ENCODE measurements at places on chromosomes 3 and 15. TPM values are rescaled to one million over a fixed set of nuclear protein-coding genes. Genes with fewer than 3 reads are reported as not detected.

GRCh38 chr15:89936051-89936785, 23.5 kb upstream of the ARPIN start:
- DNase-seq: no peak

GRCh38 chr3:16073203-16073602, 101.3 kb upstream of the GALNT15 start:
- no peak for DNase-seq

- DNase-seq: no peak
These were observed 15.9 kb upstream of the ABHD2 start for GRCh38 chr15:89072277-89072869.

DNA sequence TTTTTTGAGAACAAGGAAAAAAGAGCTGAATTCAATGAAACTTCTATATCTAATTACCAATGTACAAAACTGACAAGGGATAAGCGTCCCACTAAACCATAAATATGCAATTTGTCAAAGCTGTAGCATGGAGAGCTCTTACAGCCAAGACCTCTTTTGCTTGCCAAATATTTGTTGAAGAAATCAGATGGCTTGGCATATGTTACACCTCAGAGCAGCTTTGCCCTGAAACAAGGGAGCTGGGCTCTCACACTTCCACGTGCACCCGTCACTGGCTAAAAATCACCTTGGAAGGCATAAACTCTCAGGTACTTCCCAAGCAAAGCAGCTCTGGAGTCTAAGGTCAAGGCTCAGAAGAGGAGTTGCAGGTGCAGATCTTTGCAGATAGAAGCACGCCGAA, 324.7 kb upstream of the SLCO3A1 start:
- no peak for DNase-seq

DNA sequence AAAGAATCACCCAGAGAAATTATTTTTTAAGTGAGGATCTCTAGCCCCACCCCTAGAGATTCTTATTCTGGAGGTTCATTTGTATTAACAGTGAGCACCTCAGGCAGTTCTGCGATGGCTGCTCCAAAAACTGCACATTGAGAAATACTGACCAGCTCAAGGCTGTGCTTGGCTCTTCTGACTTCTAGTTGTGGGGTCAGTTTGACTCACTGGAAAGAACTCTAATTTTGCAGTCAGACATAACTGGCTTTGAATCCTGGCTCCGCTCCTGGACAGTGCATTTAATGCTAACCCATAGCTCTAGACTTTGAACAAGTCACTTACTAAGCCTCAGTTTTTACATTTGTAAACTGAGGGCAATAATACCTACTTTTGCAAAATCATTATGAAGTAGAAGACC, 123.6 kb upstream of the SKOR1 start:
- no peak for DNase-seq

DNA sequence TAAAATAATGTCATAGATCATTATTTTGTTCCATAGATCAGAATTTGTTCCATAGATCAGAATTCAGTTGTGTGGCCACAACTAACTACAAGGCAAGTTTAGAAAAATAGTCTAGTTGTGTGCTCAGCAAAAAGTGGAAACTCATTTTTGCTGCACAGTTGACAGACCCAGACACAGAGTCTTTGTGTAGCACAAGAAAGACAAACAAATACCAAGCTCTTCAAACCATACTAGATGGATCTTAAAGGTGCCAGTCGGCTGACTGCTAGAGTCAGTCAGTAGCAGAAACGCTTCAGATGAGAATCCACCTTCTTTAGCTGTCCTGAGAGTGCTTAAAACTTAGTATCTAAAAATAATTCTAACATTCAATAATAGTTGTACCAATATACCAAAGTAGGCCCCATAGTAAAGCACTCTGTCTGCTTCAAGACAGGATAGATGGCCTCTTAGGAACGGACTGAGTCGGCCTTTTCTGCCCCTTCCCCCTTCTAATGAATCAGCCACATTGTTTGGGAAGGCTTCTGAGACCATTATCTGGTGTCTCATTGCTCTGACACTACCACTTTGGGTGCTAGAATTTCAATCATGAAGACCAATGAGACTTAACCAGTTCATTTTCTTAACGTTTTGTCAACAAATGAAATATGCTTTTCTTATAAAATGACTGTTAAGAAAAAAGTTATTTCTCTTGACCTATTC, 27.7 kb upstream of the SLC4A7 start:
- DNase-seq: no peak

- no peak for DNase-seq
These were observed 26.4 kb upstream of the SKIL start for GRCh38 chr3:170331143-170331542.

GRCh38 chr15:39728845-39729244, 53.8 kb downstream of the FSIP1 start:
- DNase-seq: peak; percentile 34

DNA sequence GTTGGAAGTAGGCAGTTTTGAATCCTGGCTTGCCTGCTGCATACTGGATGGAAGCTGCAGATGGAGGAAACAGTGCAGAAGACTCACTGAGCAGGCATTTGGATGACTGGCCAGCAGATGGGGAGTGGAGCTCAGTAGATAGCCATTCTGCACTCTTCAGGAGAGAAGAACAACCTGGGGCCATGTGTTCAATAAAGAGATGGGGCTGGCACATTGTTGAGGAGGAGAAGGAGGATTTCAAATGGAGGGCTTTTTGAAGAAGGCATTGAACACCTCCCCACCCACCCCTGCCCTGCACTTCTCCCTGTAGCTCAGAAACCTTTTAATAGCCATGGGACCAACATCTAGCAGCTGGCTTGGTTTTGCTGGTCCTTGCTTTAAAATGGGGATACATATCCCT, 109.8 kb downstream of the CACNA1D start:
- DNase-seq: no peak

DNA sequence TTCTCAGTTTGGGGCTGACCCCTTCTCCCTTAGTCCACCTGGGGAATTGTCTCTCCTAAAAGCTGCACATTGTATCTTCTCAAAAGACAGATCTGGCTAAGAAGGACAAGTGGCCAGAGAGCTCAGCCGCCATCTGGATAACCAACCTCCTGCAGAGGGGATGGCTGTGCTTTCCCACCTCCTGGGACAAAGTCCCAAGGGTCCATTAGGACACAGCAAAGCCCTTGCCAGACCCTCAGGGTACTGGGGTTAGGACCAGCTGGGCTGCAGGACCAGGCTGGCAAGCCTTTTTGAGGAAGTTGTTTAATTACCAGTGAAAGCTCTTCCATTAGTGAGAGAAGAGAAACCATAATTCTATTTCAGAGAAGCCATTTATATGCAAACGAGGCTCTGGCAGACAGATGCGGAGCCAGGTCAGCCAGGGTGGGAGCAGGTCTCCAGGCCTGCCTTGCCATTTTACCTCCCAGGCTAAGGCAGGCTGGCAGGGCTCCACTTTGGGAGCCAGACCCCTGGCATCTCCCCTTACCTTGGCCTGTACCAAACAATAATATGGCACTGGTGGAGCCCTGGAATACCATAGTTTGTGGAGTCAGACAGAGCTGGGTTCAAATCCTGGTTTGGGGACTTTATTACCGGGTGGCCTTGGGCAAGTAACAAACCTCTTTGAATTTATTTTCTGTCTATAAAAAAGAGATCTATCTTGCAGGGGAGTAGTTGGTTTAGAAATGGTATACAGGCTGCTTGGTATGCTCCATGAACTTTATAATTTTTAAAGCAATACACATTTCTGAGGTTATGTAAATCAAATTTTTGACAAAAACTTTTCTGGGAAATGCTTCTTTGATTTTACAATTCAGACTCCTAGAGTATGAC, 17.9 kb downstream of the SHF start:
- no peak for DNase-seq

GRCh38 chr3:72284471-72284870, 499.5 kb upstream of the PROK2 start:
- no peak for DNase-seq

GRCh38 chr3:58161435-58162398, 49.1 kb downstream of the DNASE1L3 start:
- peak; percentile 92 for DNase-seq

DNA sequence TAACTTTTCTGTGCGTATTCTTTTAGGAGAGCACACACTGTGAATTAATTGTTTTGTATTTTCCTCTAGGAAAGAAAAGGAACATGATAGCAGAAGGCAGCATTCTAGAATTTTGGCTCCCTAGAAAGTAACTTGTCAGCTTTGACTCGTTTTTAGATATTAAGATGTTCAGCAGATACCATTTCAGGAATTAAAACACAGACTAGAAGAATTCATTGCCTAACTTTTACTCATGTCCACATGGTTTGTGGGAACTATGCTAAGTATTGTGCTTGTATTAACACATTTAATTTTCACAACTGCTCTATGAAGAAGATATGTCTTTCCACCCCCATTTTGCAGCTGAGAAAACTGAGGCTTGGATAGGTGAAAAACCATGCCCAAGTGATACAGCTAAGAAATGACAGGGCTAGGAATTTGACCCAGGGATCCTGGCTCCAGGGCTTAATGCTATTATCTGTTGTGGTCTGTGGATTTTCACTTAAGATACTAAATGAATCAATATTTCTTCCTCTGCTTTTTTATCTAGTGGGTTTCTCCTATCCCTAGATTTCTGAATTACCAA, 128.8 kb downstream of the MITF start:
- DNase-seq: no peak

DNA sequence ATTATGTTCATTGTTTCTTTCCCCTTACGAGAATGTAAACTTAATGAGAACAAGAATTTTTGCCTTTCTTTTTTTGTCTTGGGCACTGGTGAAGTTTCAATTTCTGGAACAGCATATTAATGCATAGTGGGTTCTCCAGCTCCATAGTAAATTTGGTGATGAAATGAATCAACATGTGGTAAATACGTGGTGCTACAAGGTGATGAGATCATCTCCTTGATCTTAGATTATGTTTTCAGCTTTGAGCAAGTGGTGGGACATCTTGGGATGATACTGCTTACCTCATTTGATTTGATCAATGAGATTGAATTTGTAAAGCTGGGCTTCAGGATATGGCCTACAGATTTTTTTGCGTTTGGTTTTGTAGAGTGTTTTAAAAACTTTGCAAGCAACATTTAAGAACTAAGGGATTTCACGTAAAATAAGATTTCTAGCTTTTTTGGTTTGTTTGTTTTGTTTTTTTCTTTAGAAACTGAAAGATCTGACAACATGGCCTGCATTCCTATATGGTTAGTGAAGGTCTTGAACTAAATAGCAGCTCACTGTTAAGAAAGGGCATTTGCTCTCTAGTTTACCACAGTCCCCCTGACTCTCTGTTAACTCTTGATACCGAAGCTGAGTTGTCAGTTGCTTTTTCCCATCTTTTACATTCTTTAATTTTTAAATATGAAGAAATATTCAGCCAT, 45.6 kb downstream of the FNDC3B start:
- DNase-seq: no peak

GRCh38 chr3:185215873-185216606, 37.8 kb downstream of the EHHADH start:
- no peak for DNase-seq

- no peak for DNase-seq
These were observed 25.0 kb upstream of the TM4SF1 start for GRCh38 chr3:149402481-149402880.

- no peak for DNase-seq
These were observed 4.1 kb downstream of the MYL3 start for GRCh38 chr3:46859001-46859710.

- no peak for DNase-seq
These were observed 85.5 kb downstream of the CCNL1 start for GRCh38 chr3:157074490-157074889.

Gene APOD
- total RNA-seq: 2.8 TPM

Gene MYO5C
- 0.26 TPM for total RNA-seq

Gene SOX14
- not detected for total RNA-seq

Gene COLQ
- total RNA-seq: 0.40 TPM

Gene P2RY14
- total RNA-seq: not detected

Gene TRAK1
- total RNA-seq: 21.4 TPM

Gene C15orf61
- total RNA-seq: 4.0 TPM

Gene ARPP21
- total RNA-seq: 2.1 TPM

Gene NOX5
- 0.46 TPM for total RNA-seq

Gene TUSC7
- not detected for total RNA-seq

Gene PLA2G4E
- total RNA-seq: not detected

Gene XPC
- total RNA-seq: 43.4 TPM

Gene ICE2
- total RNA-seq: 16.4 TPM

Gene AP3B2
- total RNA-seq: 0.40 TPM

Gene MST1
- 7.7 TPM for total RNA-seq
